ENCODE measurements at places on chromosomes 2 and 18.

- no peak for DNase-seq
These were observed 549.9 kb upstream of the LRATD1 start for GRCh38 chr2:14082640-14083039.

DNA sequence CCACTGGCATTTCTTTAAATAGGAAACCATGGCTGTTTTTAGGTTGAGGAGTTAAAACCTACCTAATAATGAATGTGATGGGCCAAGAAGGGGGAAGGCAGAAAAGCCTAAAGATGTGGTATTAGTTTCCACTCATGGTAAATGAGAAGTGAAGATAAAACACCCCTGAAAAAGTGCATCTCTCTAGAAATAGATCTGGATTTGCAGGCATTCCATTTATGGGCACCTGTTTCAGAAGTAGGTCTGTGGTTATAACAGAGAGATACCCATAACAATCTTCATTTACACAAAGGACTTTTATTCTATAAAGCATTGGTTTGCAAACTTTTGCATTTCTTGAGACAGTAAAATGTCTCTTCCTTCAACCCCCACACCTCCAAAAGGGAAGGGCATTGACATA is 62.1 kb downstream of the PRKCE start:
- DNase-seq, result no peak

GRCh38 chr2:176079831-176080539 is 3.8 kb downstream of the EVX2 start:
- DNase-seq, result no peak

GRCh38 chr18:63505566-63506335 is 29.0 kb downstream of the SERPINB5 start:
- no peak for DNase-seq

DNA sequence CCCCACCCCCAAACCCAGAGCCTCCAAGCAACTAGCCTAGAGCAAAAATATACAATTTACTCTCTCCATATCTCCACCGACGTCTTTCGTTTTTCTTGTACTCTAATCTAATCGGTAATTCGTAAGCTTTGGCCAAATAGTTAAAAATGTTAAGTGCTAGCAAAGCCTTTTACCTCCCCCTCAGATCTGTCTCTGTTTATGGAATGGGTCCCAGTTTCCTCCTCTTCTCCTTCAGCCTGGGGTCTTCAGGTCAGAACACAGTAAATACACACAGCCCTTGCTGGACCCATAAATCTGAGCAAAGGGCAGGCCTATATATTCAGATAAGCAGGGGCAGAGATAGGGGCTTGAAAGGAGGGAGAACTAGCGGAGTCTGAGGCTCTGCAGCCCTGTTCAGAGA is 267.4 kb downstream of the MEIS1 start:
- DNase-seq, result no peak

- no peak for DNase-seq
These were observed 109.7 kb downstream of the MSH2 start for GRCh38 chr2:47512581-47513083.

DNA sequence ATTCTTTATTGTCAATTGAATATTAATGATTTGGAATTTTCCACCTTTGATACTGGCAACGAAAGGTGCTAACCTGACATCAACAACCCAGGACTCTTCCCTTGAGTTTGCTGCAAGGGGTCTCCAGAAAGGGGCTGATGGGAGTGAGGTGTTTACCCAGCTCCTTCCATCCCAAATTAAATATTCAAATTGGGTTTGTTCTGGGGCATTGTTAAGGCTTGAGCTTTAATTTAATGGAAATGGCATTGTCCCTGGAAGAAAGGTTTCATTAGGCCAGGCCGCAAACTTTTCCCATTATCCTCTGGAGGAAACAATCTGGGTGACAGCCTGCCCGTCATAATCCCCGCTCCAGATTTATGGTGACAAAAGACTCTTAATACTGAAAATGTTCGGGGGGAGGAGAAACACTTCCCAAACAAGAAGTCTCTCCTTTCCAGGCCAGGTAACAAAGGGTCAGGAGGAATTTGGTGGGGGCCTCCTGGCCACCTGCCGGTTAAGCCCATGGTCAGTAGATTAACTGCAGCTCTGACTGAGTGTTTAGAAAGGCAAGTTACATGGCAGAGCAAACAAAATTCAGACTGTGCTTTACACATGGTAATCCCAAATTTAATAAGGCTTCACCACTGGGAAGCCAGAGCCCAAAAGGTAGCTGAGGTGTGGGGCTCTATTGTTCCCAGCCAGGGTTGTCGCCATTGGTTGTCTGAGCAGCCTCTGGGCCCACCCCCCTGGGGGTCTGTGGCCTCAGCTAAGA is 151.4 kb upstream of the SIX3 start:
- DNase-seq, result no peak

DNA sequence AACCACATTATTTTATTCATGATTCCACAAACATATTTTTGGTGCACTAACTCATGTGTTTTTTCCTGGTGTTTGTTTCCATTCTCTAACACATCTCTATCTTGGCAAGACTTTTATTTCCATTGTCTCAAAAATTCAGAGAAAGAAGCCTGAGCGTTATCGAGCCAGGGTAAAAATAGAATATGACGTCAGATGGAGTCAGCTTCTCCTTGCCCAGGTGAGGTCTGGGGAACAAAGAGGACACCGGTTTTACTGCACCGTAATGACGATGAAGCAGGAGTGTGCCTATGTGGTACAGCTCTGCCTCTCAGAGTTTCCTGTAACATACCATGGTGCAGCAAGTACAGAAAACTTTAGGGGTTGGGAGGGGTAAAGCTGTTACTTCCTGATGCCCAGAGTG is 661.6 kb downstream of the PLCL1 start:
- no peak for DNase-seq

DNA sequence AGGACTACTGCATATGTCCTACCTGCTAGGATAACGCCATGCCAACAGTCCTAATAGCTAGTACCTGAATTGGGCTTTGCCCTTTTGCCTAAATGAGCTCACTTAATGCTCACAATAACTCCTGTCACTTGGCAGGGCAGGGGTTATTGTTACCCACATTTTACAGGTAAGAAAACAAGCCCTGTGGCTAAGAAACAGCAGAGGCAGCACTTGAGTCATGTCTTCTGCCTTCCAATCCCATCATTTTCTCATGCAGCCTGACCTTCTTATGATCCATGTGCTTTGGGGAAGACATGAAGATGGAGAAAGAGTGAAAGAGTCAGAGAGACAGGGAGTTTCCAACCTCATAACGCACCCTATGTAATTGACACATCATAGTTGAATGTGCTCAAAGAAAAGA is 33.6 kb upstream of the LPIN1 start:
- DNase-seq, result no peak

- DNase-seq, result no peak
These were observed 37.5 kb downstream of the ACVR1 start for GRCh38 chr2:157838442-157839161.

DNA sequence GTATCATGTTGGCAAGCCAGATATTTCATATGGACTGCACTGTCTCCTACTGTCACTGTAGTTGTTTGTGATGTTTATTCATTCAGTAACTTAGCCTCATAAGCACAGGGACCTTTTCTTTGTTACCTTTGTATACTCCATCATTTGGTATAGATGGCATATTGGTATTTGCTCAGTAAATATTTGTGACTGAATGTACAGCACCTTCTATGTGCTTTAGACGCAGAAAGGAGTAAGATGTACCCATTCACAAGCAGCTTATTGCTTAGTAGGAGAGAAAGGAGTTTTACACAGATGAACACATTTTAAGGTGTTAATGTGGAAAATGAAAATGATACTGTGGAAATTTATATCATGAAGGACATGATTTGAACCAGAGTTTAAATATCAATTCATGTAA is 12.0 kb downstream of the EPC2 start:
- DNase-seq, result no peak

GRCh38 chr18:13653746-13654433 is 72.5 kb downstream of the FAM210A start:
- no peak for DNase-seq

- DNase-seq, result peak; percentile 47
These were observed 531.0 kb upstream of the SETBP1 start for GRCh38 chr18:44149706-44150105.

DNA sequence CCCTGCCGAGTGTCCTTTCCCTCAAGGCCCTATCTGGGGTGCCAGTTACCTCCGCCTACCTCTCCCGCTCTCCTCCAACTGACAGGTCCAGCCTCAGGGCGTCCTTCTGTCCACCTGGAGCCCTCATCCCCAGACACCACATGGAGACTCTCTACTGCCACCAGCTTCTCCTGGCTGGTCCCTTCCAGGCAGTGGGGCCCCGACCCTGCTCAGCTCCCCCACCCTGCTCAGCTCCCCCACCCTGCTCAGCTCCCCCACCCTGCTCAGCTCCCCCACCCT is 74.0 kb upstream of the ODC1 start:
- DNase-seq, result no peak

GRCh38 chr2:127142663-127143630 is 36.0 kb upstream of the BIN1 start:
- no peak for DNase-seq

DNA sequence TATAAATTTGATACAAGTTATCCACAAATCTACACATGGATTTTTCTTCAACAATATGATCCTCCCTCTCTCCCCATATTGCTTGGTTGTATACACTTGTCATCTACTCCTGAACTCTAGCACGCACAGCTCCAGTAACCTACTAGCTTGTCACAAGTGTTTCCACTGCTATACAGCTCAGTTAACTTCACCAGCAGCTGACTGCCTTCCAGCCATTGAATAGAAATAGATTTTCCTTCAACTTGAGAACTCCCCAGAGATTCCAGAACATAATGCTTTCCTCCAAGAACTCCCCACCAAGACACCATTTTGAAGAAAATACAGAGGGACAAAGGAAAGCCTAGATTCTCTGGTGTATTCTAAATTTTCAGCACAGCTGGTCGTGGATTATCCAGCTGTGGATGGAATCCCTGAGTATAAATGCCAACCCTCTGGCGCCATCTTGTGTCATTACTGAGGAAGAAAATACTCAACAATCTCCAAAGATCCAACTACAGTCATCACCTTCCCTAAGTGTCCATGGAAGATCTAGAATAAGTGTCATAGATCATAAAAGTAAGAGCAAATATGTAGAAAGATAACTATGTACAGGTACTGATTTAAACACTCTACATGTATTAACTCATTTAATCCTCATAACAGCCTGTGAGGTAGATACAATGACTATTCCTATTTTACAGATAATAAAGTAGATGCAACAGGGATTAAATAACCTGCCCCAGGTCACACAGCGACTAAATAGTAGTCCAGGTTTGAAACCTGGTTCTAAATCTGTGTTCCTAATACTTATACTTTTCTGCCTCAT is 156.7 kb downstream of the ARHGAP28 start:
- DNase-seq, result peak; percentile 20

- no peak for DNase-seq
These were observed 784 bp downstream of the WDR33 start for GRCh38 chr2:127810156-127810618.

DNA sequence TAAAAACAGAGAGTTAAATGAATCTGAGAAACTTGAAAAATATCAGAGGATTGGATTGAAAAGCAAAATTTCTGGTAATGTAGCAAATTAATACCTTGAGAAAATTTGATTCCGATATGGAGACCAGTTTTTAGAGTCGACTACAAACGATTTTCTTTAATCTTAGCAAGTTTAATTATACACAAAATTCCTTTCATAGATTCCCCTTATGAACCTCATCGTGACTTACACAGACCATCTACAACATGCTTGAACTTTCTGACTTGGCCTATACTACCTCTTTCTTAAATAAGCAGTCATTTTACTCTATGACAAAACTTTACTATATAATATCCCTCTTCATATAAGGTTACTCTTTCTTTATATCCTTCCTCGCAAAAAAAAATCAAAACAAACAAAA is 769.6 kb upstream of the CRIM1 start:
- DNase-seq, result no peak

DNA sequence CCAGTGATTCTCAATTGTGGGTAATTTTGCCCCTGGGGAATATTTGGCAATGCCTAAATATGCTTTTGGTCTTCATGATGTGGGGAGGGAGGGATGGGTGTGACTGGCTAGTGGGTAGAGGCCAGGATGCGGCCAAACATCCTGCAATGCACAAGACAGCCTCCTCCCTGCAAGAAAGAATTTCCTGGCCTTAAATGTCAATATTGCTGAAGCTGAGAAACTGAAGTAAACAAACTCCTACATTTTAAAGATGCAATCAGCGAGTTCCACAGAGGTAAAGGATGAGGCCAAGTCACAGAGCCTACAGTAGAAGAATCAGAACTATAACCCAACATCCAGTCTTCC is 272.9 kb upstream of the EPHA4 start:
- DNase-seq, result no peak

- no peak for DNase-seq
These were observed 13.2 kb upstream of the MARCHF4 start for GRCh38 chr2:216385478-216385877.

- no peak for DNase-seq
These were observed 18.2 kb downstream of the COX7A2L start for GRCh38 chr2:42342795-42343241.

DNA sequence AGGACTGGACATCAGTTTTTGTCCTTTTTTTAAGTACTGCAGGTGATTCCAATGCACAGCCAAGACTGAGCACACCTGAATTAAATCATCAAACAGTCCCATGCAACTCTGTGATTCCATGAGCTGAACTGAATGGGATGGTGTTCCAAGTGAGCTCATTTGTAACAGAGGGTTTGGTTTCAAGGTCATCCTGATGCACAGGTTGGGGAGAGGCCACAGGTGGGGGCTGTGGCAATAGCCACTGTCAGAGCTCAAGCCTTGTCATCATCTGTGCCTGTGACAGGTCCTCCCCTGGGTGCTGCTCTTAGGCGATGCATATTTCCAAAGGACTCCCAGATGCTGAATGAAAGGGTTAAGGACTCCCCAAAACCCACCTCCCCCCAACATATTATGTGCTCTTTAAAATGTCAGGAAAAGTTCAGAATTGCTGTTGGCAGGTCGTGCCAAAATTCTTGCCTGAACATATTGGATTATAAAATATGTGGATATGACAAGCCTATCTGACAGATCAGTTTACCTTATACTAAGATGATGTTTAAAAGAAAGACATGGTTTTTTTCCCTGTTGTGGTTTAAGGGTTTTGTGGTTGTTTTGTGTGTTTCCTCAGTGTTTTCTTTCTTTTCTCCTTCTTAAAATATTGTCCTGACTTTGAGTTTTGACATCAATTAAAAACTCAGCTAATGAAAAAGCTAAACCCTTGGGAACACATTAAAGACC is 263.5 kb upstream of the SIX2 start:
- DNase-seq, result no peak

- no peak for DNase-seq
These were observed 162.7 kb downstream of the EIPR1 start for GRCh38 chr2:3214806-3215404.

GRCh38 chr2:230868947-230869913 is 4.5 kb downstream of the ITM2C start:
- DNase-seq, result no peak

DNA sequence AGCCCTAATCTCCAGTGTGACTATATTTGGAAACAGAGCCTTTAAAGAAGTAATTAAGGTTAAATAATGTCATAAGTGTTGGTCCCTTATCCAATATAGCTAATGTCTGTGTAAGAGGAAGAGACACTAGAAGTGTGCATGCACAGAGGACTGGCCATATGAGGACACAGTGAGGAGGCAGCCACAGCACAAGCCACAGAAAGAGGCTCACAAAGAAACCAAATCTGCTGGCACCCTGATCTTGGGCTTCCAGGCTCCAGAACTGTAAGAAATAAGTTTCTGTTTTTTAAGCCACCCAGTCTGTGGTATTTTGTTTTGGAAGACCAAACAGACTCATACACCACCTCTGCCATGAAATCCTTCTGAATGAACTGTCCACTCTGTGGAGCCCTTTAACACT is 186.4 kb upstream of the SLC39A10 start:
- no peak for DNase-seq

GRCh38 chr2:13682540-13683272 is 949.8 kb upstream of the LRATD1 start:
- no peak for DNase-seq

All from AG09309 (cell line).